ENCODE measurements at places on chromosomes 16 and 17.
A peak's percentile ranks its signal among the peaks of the same experiment; 100 is the strongest.

GRCh38 chr17:1878419-1879121 lies 48.8 kb downstream of the RPA1 start:
- DNase-seq = no peak

- DNase-seq = no peak
These were observed 3.6 kb downstream of the QRICH2 start for GRCh38 chr17:76304226-76305134.

DNA sequence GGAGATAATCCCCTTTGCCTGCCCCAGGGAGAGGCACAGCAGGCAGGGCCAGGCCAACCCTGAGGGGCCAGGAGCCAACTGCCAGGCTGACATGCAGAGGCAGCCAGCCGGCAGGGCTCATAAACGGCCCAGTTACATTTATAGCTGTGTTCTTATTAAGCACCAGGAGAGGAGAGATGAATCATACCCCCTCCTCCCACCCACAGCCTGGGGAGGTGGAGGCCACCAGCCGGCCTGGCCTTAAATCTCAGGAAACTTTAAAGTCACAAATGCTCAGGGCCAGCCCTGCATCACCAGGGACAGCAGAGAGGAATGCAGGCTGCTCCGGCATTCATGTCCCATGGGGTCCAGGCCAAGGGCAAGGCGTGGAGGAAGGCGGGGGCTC lies 177.2 kb downstream of the TMEM132E start:
- DNase-seq = no peak

DNA sequence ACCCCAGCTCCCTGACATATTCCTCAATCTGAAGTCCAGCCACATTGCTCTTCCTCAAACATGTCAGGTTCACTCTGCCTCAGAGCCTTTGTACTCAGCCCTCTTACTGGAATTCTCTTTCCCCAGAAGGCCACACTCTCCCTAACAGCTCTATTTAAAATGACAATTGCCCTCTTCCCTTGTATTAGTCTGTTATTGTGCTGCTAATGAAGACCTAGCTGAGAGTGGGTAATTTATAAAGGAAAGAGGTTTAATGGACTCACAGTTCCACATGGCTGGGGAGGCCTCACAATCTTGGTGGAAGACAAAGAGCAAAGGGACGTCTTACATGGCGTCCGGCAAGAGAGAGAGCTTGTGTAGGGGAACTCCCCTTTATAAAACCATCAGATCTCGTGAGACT lies 46.0 kb downstream of the HS3ST2 start:
- DNase-seq = no peak

- DNase-seq = no peak
These were observed 260.2 kb upstream of the N4BP1 start for GRCh38 chr16:48870141-48870540.

- DNase-seq = no peak
These were observed 9.2 kb upstream of the ITPRIPL2 start for GRCh38 chr16:19104607-19105006.

GRCh38 chr17:28579526-28579925 lies 2.8 kb upstream of the ALDOC start:
- no peak for DNase-seq

GRCh38 chr16:66360624-66361324 lies 5.7 kb upstream of the CDH5 start:
- no peak for DNase-seq

- peak; percentile 82 for DNase-seq
These were observed at the start of gene APOBR for GRCh38 chr16:28494121-28494851. Gene APOBR, plus strand, starts transcription at chr16:28494643. Its CDS starts 39 bp downstream, at chr16:28494682.

DNA sequence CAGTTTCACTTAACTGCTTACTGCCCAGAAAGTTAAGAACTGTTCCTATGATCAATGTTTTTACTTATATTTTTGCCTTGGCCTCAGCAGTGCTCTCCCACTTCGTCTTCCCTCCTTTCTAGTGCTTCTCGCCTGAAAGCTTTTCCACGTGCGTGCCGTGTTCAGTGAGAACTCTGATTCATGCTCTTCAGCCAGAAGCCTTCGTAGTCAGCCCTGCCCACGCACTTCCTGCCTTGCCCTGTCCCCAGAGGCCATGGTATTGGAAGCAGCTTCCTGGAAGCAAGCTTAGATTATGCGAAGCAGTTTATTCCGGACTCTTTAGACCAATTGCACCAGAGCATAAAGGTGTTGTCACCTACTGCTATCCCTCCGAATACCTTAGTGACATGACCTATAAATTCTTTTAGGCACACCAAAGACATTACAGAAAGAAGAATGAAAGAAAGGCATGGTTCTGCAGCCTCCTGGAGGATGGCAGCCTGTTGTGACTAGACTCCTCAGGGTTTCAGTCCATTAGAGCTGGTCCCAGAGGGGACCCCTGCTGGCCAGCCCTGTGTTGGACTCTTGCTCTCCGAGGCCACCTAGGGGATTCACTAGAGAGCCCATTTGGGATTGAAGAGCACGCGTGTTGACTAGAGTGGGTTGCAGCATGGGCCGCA lies 105.2 kb downstream of the RPTOR start:
- DNase-seq = no peak

DNA sequence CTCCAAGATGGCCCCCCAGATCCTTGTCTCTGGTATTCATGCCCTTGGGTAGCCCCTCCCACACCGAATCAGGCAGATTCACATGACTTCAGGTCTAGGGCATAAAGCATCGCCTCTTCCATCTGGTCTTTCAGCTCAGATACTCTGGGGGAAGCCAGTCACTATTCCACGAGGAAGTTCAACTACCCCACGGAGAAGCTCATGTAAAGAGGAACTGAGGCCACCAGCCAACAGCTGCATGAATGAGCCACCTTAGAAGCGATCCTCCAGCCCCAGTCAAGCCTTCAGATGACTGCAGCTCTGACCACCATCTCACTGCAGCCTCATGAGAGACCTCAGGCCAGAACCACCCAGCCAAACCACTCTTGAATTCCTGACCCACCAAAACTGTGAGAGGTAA lies 54.1 kb downstream of the SOCS3 start:
- DNase-seq = no peak

DNA sequence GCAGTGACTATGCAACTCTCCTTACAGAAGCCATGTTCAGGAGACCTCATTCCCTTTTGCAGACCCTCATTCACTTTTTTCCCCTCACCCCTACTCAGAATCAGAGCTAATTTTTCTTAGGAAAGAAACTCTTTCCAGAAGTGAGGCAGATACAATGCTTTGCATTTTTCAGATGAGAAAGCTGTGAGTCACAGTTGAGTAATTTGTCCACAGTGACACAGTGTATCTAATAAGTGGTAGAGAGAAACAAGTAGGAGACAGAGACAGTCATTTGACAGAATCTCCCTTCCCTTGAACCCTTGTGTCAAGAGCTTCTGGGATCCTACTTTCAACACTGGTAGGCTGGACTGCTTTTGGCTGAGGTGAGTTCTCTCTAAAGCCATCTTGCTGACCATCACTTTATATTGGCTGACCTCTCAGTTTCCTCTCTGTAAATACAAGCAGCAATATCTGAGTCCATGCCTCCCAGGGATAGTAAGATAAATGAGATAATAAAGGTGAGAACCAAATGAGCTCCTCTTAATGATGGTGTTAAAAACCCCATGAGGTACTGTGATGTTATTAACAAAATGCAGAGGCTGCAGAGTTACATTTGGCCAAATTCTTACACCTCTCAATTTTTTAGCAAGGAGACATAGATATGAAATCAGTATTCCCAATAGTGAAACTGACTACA lies 130.8 kb downstream of the CA10 start:
- DNase-seq = no peak

GRCh38 chr17:2237950-2238349 lies 65.6 kb downstream of the SMG6 start:
- DNase-seq = no peak

GRCh38 chr16:13939821-13940220 lies 19.9 kb downstream of the ERCC4 start:
- no peak for DNase-seq

DNA sequence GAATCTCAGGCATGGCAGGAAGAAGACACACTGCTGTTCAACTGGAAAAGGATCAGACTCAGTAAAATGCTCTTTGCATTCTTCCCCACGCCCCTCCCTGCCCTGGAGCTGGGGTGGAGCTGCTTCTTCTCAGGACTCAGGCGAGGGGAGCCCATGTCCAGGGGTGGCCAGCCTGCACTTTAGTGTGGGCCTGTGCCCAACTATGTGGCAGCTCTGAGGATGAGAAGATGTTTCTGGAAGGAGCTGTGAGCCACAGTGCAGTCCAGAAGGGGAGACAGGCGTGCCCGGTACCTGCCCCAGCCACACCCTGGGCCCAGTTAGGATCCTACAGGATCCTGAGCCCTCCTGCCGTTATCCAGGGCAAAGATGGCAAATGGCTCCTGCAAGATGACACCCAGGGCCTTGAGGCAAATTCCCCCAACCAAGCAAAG lies 120.3 kb downstream of the ANKRD11 start:
- no peak for DNase-seq

DNA sequence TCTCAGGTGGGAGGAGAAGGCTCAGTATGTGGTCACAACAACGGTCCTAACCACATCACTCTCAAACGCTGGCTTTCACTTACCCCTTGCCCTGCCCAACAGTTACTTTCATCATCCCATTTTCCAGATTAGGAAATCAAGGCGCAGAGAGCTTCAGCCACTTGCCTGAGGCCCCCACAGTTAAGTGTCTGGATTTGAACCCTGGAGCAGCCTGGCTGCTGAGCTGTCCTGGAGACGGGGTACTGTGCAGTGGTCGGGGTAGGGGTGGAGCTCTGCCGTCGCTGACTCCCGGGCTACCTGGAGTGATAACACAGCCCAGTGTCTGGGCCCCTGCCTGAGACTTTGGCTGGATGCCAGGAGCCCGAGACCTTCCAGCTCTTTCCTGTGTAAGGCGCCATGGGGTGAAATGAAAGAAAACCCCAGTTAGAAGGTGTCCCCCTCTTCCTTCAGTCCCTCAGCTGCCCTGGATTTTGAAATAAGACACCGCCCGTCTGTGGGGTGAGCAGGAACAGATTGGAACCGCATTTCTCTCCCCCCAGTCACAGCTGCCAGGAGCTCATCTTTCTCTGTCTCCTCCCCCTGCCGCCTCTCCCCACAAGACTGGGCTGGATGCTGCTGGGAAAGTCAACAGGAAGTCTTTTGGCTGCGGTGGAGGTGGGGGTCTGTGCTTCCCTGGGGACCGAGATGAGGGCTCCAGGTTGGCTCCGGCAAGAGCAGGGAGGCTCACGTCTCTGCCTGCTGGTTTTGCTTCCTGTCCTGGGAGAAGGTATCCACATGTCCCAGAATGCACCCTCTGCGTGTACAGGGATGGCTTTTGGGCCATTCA lies 280.2 kb downstream of the SEC14L1 start:
- peak; percentile 47 for DNase-seq

GRCh38 chr16:1580956-1581355 lies 30.9 kb downstream of the IFT140 start:
- DNase-seq = no peak

DNA sequence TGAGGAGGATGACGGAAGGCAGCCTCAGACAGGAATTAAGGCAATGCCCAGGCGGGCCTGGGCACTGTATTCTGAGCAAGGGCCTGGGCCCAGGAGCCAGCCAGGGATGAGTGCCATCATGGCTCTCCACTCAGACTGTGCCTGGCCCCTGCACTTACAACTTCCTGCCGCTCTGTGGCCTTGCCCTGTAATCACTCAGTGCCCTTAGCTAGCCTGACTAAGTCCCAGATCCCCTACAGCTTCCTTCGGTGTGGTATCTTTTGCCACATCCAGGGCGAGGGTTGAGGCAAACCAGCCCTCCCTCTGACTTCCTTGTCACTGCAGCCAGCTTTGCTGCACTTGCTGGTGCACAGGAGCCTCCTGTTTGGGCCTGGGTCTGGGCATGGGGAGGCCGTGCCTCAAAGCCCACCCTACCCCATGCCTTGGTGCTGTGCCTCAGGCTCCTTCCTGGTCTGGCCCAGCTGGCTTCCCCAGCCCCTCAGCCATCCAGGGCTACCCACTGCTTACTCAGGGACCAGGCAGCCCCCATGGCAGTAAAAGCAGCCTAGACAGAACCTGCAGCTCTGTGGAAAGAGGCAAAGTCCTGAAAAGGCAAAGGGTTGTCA lies 9.3 kb downstream of the SLC46A1 start:
- DNase-seq = no peak

GRCh38 chr16:77788181-77789084 lies at the start of gene VAT1L:
Gene VAT1L, plus strand, starts transcription at chr16:77788564. Its CDS starts 119 bp downstream, at chr16:77788683.
- no peak for DNase-seq

- no peak for DNase-seq
These were observed 176.2 kb upstream of the FOXF1 start for GRCh38 chr16:86334079-86334635.

All from effector memory CD8-positive, alpha-beta T cell (primary cell).